ENCODE measurements at places on chromosomes 16 and 17. TPM values are rescaled to one million over a fixed set of nuclear protein-coding genes. Genes with fewer than 3 reads are reported as not detected.

CCL3 gene
- total RNA-seq, result 33.7 TPM

CD300LB gene
- total RNA-seq, result 1.3 TPM

SLC9A5 gene
- 0.55 TPM for total RNA-seq

CCL23 gene
- total RNA-seq, result 5.2 TPM

ACSM5 gene
- 21.2 TPM for total RNA-seq

HSPB9 gene
- not detected for total RNA-seq

WIPF2 gene
- 29.5 TPM for total RNA-seq

CD300A gene
- total RNA-seq, result 19.0 TPM

CD300LF gene
- total RNA-seq, result 2.8 TPM

CRISPLD2 gene
- total RNA-seq, result 256 TPM

AIPL1 gene
- not detected for total RNA-seq

WFIKKN1 gene
- 0.55 TPM for total RNA-seq

EVPLL gene
- 0.22 TPM for total RNA-seq

DYNLL2 gene
- 32.2 TPM for total RNA-seq

SLC7A5 gene
- total RNA-seq, result 9.4 TPM

AP1G1 gene
- total RNA-seq, result 95.8 TPM

CRHR1 gene
- total RNA-seq, result not detected

ABCC6 gene
- total RNA-seq, result 6.9 TPM

RTN4RL1 gene
- 11.2 TPM for total RNA-seq

TM4SF5 gene
- total RNA-seq, result not detected

MYO15A gene
- 0.71 TPM for total RNA-seq

Data from mesenteric fat pad (tissue), 1 donor.